ENCODE measurements at places on chromosomes 7 and 10. TPM values are rescaled to one million over a fixed set of nuclear protein-coding genes. Genes with fewer than 3 reads are reported as not detected.
A peak's percentile ranks its signal among the peaks of the same experiment; 100 is the strongest.

- DNase-seq = no peak
These were observed 2.7 kb upstream of the CUL2 start for GRCh38 chr10:35092851-35093250.

DNA sequence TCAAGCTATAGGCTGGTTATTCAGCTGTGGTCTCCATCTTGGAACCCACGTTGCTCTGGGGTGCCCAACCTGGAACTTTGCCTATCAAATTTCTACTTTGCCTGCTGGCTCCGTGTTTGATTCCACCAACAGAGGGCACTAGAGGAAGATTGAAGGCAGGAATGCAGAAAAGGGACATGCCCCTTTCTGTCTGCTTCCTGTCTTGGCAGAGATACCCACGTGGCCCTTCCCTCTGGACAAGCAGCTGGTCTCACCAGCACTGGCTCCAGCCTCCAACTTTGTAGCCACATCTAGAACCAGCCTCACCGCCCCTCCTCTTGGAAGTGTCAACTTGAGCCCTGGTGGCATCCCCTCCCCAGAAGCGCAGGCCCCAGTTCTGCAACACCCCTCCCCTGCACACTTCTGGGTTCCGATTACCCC, 52.1 kb upstream of the ZNF438 start:
- DNase-seq = peak; percentile 55

DNA sequence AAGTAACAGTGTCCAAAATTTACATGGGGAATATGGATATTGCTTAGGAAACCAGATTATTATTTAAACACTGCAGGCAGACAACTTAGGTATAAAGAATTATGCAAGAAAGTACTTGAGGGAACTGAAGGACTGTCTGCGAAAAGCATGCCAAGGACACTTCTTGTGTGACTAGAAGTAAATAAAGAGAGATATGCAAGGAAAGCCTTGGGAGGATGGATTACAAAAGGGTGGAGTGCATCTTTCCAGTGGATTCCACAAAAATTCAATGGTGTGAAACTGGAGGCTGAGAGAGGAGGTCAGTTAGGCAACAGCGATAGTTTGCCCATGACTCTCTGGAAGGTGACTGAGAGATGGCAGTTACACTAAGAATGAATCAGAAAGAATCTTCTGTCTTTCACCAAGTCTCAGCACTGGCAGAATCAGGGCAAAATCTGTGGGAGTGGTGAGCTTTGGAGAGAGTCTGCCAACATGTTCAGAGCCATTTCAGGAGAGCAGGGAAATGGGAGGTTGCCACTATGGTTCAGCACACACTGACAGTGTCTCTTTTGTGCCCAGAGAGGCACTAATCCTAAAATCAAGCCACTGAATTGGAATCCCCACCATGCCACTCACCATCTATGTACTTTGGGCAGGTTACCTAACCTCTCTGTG, 331.6 kb downstream of the BMPER start:
- no peak for DNase-seq

- DNase-seq = no peak
These were observed 44.4 kb upstream of the SLIT1 start for GRCh38 chr10:97230146-97230545.

GRCh38 chr7:107998150-107998549, 4.8 kb downstream of the LAMB1 start:
- DNase-seq = no peak

ARHGAP22 gene
- total RNA-seq = 29.5 TPM

DNA sequence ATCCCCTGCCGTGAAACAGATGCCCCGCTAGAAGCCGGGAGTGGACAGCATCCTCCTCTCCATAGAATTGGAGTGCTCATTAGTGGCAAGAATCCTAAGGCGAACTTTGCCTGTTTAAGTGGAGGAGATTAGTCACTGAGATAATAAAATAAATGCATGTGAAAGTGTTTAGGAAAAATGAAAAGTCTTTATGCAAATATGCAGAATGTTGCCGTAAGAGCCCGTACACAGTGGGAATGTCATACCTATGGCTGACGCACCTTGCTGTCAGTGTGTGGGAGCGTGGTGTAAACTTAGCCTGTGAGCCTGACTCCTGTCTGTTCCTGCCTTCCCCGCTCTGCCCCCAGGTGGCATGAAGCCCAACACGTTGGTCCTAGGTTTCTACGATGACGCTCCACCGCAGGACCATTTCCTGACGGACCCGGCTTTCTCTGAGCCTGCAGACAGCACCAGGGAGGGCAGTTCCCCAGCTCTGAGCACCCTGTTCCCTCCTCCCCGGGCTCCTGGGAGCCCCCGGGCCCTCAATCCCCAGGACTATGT, 1.7 kb upstream of the TRIP6 start:
- DNase-seq = no peak

RBM28 gene
- total RNA-seq = 28.0 TPM

Measured in thyroid gland (tissue), 4 donors.